ENCODE measurements at places on chromosomes 1 and 21.

- DNase-seq = no peak
Observed at GRCh38 chr21:42486531-42486930, 9.5 kb downstream of the RSPH1 start.

GRCh38 chr1:180185281-180185680, 30.6 kb downstream of the QSOX1 start:
- DNase-seq = no peak

DNA sequence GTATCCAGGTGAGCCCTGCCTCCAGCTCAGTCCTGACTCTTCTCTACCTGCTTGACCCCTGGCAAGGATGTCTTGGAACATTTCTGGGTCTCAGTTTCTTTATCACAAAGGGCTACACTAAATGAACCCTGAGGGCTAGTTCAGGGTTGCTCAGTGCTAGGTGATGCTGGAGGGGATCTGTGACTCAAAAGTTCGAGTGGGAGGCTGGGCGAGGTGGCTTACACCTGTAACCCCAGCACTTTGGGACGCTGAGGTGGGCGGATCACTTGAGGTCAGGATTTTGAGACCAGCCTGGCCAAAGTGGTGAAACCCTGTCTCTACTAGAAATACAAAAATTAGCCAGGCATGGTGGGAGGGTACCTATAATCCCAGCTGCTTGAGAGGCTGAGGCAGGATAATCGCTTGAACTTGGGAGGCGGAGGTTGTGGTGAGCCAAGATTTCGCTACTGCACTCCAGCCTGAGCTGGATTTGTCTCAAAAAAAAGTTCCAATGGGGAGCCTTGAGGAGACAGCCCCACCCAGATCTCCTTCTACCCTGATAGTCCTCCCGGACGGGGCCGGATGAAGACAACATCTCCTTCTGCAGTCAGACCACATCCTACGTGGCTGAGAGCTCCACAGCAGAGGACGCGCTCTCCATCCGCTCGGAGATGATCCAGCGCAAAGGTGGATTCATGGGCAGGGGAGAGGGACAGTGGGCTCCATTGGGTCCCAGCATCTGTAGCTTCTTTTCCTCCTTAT, 48.9 kb downstream of the YARS1 start:
- no peak for DNase-seq

- no peak for DNase-seq
Observed at GRCh38 chr1:229623838-229624237, 2.1 kb downstream of the TAF5L start.

DNA sequence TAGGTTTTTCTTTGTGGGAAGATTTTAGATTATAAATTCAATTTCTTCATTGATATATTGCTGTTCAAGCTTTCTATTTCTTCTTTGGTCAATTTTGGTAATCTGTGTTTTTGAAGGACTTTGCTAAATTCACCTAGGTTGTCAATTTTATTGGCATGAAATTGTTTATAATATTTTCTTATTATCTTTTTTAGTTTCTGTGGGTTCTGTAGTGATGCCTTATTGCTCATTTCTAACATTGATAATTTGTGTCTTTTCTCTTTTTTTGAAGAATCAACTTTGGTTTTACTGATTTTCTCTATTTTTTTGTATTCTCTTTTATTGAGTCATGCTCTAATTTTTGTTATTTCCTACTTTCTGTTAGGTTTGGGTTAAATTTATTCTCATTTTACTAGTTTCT, 123.2 kb downstream of the ADSS2 start:
- no peak for DNase-seq

GRCh38 chr1:30908696-30909364, at the start of gene SDC3:
SDC3 (minus strand) TSS chr1:30908758; CDS start chr1:30908586, 172 bp downstream.
- DNase-seq = no peak

DNA sequence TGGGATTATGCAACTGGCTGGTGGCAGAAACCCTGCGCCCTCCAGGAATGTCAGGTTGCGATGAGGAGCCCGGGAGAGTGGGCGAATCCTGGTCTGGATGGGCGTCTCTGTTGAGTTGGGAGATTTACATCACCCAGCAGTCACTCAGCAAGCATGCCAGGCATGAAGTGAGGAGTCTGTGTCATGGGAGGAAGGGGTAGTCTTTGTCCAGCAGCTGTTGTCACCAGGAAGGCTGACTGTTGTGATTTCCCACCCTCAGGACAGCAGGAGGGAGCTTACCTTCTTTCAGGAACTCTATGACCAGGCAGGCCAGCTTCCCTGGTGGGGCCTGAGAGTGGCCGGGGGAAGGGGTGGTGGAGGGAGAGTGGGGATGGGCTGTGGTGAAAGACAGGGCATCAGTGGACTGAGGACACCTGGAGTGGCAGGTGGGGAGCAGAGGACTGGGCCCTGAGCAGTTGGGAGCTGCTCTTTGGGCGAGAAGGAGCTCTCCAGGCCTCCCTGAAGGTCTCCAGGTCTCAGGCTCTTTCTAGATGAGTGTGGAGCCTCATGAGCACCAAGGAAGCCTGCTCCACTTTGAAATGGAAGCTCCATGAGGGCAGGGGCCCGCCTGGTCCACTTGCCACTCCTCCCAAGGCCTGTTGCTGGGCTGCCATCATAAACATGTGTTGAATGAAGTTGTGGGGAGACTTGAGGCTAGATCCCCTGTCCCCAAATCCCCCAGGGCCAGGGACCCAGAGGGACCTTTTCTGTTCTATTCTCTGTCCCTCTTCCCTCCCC, 21.3 kb upstream of the PKP1 start:
- no peak for DNase-seq

DNA sequence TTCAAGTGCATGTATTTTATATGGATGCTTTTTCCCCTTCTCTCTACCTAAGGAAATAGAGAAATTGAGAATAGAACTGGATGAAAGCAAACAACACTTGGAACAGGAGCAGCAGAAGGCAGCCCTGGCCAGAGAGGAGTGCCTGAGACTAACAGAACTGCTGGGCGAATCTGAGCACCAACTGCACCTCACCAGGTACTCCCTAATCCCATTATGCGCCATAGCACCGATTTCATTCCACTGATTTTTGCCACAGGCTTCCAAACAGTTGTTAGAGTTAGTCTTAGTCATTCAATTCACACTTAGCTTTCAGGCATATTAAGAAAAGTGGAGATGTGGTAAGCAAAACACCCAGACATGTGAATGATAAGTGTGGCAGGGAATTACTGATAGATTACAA, 122.8 kb downstream of the SDCCAG8 start:
- no peak for DNase-seq

GRCh38 chr1:10888291-10888690, 91.8 kb upstream of the CASZ1 start:
- DNase-seq = no peak

DNA sequence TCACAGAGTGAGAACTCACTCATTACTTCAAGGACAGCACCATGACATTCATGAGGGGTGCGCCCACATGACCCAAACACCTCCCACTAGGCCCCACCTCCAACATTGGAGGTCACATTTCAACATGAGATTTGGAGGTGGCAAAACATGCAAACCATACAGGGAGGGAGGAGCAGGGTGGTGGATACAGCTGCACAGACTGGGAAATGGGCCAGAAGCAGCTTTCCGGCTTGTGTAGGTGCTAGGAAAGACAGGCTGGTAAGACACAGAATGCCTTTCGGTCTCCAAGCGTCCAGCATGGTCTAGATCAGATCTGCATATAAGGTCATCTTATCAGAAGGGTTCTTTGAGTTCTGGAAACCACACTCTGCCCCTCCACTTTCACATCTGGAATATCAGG, 35.1 kb upstream of the TINAGL1 start:
- no peak for DNase-seq

DNA sequence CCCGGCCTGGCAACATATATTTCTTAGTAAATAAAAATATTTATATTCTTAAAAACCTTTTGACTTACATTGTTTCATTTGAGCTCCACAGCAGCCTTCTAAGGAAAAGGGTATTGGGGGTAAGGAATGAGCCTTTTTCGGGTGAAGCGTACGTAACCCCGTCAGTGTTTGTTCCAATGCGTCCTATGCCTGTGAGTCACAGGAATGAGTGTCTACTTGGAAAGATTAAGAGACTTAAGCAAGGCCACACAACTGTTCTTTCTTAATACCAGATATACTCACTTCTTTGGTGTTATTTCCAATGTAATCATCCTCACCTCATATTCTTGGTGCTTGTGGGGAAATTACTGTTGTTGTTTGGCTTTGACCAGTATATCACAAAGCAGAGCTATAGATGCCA, 22.7 kb downstream of the WDTC1 start:
- DNase-seq = no peak

GRCh38 chr1:185406691-185407009, 89.6 kb upstream of the IVNS1ABP start:
- no peak for DNase-seq
